Vagina (tissue), 2 donors: ENCODE measurements at places on chromosomes 3 and 15. TPM values are rescaled to one million over a fixed set of nuclear protein-coding genes. Genes with fewer than 3 reads are reported as not detected.

Gene DAZL
- total RNA-seq = not detected

DNA sequence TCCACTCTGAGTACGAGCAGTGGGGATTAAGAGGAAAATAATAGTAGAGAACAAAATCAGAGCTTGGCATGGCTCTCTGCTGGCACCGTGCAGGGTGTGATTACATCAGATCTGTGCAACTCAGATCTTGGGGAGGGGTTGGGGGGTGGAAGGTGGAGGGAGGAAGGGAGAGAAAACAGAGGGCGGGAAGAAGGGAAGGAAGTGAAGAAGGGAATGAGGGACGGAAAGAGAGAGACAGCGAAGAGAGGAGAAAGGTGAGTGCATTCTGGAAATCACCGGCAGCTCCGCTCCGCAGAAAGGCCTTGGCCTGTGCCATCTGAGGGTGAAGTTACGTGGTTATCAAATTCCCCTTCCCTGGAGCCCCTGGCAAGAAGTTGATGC is 31.0 kb upstream of the ADAMTS17 start:
- H3K27ac ChIP-seq = peak overlapping the region; percentile 63
- peaks cover 15% of the 10 kb centered on the region for H3K4me1 ChIP-seq
- DNase-seq = no peak
- no peaks in the 10 kb centered on the region for H3K36me3 ChIP-seq
- no peaks in the 10 kb centered on the region for H3K27me3 ChIP-seq
- H3K4me3 ChIP-seq = peak overlapping the region; percentile 49

Gene REC114
- total RNA-seq = not detected

GRCh38 chr3:75294124-75294523 is 370.0 kb upstream of the FRG2C start:
- no peak overlapping the region for H3K4me3 ChIP-seq
- no peaks in the 10 kb centered on the region for H3K27me3 ChIP-seq
- no peaks in the 10 kb centered on the region for H3K36me3 ChIP-seq
- DNase-seq = no peak
- no peak overlapping the region for H3K27ac ChIP-seq
- no peaks in the 10 kb centered on the region for H3K4me1 ChIP-seq

Gene LRCH3
- 99.0 TPM for total RNA-seq

GRCh38 chr3:155047672-155048071 is 32.4 kb upstream of the MME start:
- DNase-seq = no peak
- no peaks in the 10 kb centered on the region for H3K27me3 ChIP-seq
- H3K36me3 ChIP-seq = no peaks in the 10 kb centered on the region
- no peak overlapping the region for H3K27ac ChIP-seq
- H3K4me3 ChIP-seq = no peak overlapping the region
- no peaks in the 10 kb centered on the region for H3K4me1 ChIP-seq

Gene FAIM
- 13.3 TPM for total RNA-seq

DNA sequence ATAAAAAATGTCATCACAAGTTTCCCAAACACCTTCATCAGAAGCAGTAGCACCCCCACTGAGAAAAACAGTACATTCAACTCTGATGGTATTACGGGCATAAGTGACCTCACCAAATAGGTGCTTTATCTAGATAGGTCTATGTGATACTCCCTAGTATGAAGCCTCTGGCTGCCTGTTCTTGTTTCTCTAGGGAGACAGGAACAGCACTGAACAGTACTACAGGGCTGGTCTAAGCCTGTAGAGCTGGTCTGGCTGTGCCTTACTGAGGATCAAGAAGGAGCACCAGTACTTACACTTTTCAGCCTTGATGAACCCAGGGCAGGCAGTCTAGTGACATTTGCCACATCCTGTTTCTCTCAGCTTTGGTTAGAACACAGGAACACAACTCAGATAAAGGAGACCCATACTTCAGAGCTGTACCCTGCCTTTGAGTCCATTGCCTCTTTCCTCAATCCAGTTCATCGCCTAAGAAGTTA is 35.9 kb downstream of the OXNAD1 start:
- H3K27me3 ChIP-seq = no peaks in the 10 kb centered on the region
- peaks cover 18% of the 10 kb centered on the region for H3K36me3 ChIP-seq
- no peak overlapping the region for H3K27ac ChIP-seq

DNA sequence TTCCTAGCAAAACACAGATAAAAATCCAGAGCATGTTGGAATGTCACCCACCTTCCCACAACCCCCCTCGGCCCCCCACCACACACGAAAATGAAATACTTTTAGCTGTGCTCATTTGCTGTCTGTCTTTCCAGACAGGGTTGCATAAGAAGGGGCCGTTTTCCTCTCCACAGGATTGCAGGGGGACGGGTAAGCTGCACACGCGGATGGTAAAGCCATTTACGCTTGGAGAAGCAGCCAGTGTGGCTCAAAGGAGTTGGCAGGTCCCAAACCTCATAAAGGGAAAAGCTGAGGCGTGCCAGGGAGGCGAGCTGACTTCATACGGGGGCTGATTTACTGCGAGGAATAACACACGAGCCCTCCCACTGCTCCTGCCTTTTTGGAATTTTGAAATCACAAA is 47.4 kb upstream of the ITGA11 start:
- DNase-seq = no peak
- peaks cover 24% of the 10 kb centered on the region for H3K4me1 ChIP-seq
- no peaks in the 10 kb centered on the region for H3K36me3 ChIP-seq

Gene SERPINI2
- total RNA-seq = not detected

Gene XCR1
- not detected for total RNA-seq

Gene TM4SF1
- 97.7 TPM for total RNA-seq

DNA sequence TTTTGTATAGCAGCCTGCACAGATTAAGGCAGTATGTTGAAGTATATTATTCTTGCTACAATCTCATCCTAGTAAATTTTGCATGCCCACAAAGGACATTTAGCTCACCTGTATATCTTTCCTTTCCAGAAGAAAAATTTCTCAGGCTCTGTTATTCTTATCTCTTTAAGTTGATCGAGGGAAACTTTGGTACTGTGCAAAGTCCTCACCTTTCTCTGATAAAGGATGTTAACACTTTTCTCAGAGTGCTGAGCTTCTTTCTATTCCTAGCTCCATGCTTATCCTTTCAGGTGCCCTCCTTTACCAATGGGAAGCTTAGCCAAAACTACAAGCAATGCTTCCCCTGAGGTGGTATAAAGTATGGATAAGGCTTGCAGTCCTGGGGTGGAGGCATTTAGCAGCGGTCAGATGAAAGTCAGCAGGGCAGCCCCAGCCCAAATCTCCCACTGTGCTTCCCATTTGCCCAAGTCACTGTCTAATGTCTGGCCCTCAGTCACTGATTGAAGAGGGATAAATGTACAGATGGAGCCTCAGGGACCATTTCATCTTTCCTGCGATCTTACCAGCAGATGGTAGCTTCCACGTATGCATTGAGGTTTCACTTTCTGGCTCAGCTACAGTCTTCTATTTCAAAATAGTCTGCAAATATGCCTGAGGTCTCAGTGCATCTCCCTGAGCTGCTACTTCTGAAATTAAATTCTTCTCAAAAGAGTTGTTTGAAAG is 127.8 kb upstream of the P2RY1 start:
- no peaks in the 10 kb centered on the region for H3K4me1 ChIP-seq
- no peak overlapping the region for H3K27ac ChIP-seq
- no peaks in the 10 kb centered on the region for H3K36me3 ChIP-seq
- no peaks in the 10 kb centered on the region for H3K27me3 ChIP-seq
- DNase-seq = no peak

GRCh38 chr15:65339920-65340319 is 35.4 kb downstream of the RNU5B-1 start:
- H3K4me1 ChIP-seq = no peaks in the 10 kb centered on the region
- H3K4me3 ChIP-seq = no peak overlapping the region
- H3K27ac ChIP-seq = no peak overlapping the region
- no peaks in the 10 kb centered on the region for H3K36me3 ChIP-seq

Gene FMN1
- 20.1 TPM for total RNA-seq

DNA sequence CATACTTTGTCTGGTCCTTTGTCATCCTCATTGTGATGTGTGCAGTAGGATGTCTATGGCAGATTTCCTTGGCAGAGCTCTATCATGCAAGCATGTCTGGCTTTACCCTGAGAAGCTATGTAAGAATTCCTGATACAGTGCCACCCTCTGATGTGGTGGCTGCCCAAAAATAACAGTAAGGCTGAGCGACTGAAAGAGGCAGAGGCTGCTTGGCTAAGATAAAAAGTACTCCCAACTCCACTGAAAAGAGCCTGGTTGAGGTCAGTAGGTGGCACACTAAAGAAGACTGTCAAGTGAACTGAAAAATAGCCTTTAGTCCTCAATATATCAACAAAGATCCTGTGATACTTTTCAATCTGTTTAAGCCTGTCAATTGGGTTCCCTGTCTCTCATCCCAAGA is 31.7 kb downstream of the BTLA start:
- H3K27me3 ChIP-seq = no peaks in the 10 kb centered on the region
- H3K36me3 ChIP-seq = no peaks in the 10 kb centered on the region
- DNase-seq = no peak
- H3K27ac ChIP-seq = no peak overlapping the region
- no peaks in the 10 kb centered on the region for H3K4me1 ChIP-seq
- no peak overlapping the region for H3K4me3 ChIP-seq

Gene FETUB
- 3.7 TPM for total RNA-seq

Gene FBXO40
- not detected for total RNA-seq

DNA sequence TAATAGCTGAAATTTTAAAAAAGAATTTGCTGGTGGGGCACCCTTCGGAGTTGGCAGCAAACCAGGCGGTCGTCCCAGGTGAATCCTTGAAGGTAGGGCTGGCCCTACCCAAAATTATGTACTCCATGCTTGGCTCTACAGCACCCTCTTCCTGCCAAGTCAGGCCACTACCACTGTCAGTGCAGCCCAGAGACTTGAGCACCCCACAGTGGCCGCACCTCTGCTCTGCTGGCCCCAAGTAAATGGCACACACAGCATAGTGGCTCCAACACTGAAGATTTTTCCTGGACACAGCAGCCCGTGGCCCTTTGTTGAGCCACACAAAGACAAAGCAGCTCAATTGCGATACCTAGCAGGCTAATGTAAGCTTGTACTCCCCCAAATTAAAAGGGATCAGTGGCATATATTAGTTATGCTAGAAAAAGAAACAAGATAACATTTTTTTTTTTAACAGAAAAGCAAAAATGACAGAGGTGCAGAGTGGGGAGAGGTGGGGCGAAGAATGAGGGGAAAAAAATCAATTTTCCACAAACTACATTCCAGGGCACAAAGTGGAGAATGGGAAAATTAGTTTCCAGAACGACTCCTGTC is 250.5 kb downstream of the UACA start:
- no peak for DNase-seq
- peaks cover 5% of the 10 kb centered on the region for H3K4me1 ChIP-seq
- H3K4me3 ChIP-seq = no peak overlapping the region
- no peaks in the 10 kb centered on the region for H3K36me3 ChIP-seq
- no peaks in the 10 kb centered on the region for H3K27me3 ChIP-seq

GRCh38 chr3:71180524-71180923 is 403.0 kb downstream of the FOXP1 start:
- no peak for DNase-seq
- H3K27me3 ChIP-seq = no peaks in the 10 kb centered on the region
- no peak overlapping the region for H3K27ac ChIP-seq
- peaks cover 7% of the 10 kb centered on the region for H3K4me1 ChIP-seq
- no peaks in the 10 kb centered on the region for H3K36me3 ChIP-seq
- H3K4me3 ChIP-seq = no peak overlapping the region
